ENCODE measurements at places on chromosomes 12 and 14.
A peak's percentile ranks its signal among the peaks of the same experiment; 100 is the strongest.

DNA sequence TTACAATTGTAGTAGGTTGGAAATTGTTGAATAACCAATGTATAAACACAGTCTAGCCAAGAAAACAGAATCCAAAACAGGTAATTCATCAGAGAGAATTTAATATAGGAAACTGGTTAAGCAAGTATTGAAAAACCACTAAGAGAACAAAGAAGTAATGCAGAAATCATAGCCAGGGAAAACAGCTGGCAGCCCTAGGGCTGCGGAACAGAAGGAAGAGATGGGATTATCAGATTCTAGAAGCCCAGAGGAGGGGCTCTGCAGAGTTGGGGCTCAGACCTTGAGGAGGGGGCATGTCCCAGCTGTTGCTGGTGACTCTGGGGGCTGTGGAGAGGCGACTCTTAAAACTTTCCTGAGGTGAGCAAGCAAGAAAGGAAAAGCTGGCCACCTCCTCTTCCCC is 49.4 kb downstream of the CD9 start:
- no peak for DNase-seq

GRCh38 chr12:88998421-88998820 is 353.9 kb downstream of the DUSP6 start:
- no peak for DNase-seq

GRCh38 chr12:56522411-56523193 is 982 bp downstream of the RBMS2 start:
- peak; percentile 61 for DNase-seq

DNA sequence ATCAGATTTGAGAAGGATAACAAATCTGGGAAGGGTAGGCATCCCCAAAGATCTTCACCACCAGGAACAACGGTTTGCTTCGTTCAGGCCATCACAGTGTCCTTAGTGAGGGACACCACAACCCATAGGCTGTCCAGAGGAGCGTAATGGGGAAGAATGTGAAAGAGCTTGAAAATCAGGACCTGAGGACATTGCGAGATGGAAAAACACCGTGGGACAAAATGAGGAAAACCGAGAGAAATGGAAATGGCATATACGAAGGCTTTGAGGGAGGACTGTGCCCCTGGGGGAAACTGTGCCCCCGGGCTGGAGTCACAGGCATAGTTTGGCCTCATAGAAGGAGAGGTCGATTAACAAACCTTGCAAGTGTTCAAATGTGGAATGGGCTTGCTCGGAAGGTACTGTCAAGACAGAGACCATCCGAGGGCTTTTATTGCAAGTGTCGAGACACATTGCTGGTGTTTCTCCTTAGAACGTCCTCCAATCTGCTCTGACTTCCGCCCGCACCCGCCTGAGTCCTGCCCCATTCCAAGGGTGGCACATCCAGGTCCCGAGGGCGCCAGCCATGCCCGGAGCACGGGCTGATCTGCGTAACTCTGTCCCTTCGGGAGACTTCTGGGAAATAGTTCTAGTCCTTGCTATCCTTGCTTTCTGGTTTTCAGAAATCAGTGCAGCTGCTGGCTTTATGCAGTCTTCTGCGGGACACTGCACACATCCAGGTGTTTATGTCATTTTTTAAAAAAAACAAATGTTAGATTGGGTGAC is 885 bp upstream of the PALS1 start:
- DNase-seq = peak; percentile 60

DNA sequence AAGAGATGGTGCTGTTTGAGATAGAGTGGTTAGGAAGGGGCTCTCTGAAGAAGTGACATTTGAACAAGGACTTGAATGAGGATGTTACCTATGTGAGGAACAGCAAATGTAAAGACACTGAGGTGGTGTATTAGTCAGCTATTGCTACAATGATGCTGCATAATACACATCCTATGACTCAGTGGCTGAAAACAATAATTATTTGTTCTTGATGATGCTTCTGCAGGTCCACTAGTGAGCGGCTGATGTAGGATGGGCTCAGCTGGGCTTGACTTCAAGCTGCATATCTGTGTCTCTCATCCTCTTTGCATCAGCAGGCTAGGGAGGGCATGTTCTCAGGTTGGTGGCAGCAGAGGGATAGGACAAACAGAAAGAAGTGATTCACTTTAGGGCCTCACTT is 21.4 kb upstream of the CLMN start:
- DNase-seq = no peak

- peak; percentile 43 for DNase-seq
Observed at GRCh38 chr14:50099335-50099734, 17.0 kb downstream of the VCPKMT start.

GRCh38 chr14:106459971-106460730 is 933.8 kb downstream of the TMEM121 start:
- peak; percentile 8 for DNase-seq

- DNase-seq = no peak
Observed at GRCh38 chr12:118328486-118329330, 44.0 kb downstream of the TAOK3 start.

- DNase-seq = peak; percentile 88
Observed at GRCh38 chr12:122399592-122400373, 22.7 kb downstream of the CLIP1 start.

GRCh38 chr14:90544971-90545370 is 148.1 kb downstream of the CALM1 start:
- no peak for DNase-seq

- DNase-seq = no peak
Observed at GRCh38 chr14:75697386-75697785, 36.3 kb downstream of the TTLL5 start.

DNA sequence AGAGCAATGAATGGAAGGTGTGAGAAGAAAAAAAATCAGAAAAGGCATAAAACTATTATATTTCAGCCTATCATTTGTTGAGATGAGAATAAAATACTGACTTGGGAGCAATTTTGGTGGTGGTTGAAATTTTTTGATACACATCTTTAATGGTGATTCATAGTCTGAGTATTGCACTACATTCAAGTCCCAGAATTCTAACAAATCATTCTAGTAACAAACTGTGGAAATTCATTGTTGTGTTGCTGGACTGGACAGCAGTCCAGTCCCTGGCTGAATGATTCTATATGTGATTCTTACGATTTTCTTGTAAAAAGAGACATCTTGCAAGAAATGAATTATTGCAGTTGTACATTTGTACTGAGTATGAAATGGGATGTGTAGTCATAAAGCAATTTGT is 268.6 kb downstream of the TRHDE start:
- DNase-seq = no peak

- DNase-seq = peak; percentile 28
Observed at GRCh38 chr14:70640938-70641547, 673 bp upstream of the TTC9 start.

DNA sequence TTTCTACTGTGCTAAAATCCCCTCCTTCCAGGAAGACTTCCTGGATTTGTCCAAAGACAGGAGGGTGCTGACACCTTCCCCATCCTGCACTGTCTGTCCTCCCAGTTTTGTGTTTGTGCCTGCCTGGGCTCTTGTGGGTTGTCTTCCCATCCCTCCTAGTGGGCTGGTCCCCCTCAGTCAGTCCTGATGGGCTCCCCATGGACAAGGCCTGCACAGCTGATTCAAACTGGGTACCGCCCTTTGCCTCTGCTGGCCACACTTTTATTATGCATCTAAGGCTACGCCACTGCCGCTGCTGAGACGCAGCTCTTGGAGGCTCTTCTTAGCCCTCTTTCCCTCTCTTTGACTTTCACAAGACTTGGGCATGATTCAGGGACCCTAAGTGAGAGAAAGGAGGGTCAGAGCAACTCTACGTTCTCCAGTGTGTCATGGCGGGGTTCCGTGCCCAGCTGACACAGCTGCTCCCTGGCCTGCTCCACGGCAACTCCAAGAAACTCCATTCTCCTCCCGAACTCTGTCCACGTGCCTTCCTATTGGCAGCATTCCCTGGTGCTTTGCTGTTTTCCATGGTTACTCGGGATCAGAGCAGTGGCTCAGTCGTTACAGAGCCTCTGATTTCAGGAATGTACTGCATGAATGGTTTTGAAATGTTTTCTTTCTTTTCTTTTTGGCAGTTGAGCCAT is 3.8 kb upstream of the KRT85 start:
- DNase-seq = no peak
